Activated naive CD4-positive, alpha-beta T cell (primary cell): ENCODE measurements at places on chromosomes 3 and 15.

DNA sequence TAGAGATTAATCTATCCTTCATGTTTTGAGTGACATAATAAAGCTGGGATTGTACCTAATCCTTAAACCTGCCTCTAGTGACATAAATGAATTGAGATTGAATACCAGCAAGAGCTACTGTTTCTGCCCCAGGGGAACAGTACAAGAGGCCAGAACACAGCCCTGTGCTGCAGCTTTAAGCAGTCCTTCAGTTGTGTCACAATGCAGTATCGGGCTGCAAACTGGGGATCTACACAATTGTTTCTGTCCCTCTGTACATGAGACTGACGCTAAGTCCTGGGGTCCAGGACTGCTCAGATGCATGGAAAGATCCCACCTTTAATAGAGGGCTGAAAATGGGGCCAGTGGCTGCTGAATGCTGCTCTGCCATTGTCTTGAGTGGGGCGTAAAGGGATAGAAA lies 87.5 kb downstream of the MINAR1 start:
- no peak for DNase-seq

GRCh38 chr3:157029365-157029790 lies 130.6 kb downstream of the CCNL1 start:
- no peak for DNase-seq

- DNase-seq: no peak
Observed at GRCh38 chr3:11382146-11382745, 110.0 kb downstream of the ATG7 start.

- no peak for DNase-seq
Observed at GRCh38 chr15:60001610-60002527, 2.2 kb upstream of the FOXB1 start.

- no peak for DNase-seq
Observed at GRCh38 chr3:46960081-46960701, 16.4 kb downstream of the CCDC12 start.

DNA sequence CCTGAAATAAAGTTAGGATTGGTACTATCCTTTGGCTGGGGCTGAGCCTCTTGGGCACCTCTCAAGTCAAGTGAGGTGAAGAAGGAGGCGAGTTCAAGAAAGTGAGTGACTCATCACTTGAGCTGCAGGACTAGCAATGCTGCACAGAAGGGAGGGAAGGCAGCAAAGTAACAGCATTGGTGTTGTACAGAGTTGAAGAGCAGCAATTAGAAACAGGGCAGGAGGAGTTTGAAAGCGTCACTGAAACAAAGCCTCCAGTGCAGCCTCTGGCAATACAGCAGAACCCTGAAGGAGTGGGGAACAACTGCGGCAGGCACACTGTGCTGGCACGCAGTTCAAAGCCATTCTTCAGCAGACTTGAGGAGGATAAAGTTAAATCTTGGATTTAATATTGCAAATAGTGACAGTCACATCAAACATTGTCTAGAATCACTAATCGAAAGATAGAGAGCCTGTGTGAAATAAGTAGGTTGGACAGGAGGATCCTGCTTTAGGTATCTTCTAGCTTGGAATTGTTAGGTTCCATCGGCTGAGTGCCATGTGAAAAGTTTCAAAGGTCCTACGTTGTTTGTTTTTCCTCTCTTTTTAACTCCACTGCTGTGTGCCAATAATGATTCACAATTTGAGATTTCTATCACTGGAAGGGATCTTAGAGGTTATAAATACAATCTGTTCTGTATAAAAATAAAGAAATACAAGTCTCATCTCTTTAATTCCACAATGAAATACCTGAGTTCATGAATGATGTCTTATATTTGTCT lies 479.8 kb downstream of the NAALADL2 start:
- DNase-seq: no peak

DNA sequence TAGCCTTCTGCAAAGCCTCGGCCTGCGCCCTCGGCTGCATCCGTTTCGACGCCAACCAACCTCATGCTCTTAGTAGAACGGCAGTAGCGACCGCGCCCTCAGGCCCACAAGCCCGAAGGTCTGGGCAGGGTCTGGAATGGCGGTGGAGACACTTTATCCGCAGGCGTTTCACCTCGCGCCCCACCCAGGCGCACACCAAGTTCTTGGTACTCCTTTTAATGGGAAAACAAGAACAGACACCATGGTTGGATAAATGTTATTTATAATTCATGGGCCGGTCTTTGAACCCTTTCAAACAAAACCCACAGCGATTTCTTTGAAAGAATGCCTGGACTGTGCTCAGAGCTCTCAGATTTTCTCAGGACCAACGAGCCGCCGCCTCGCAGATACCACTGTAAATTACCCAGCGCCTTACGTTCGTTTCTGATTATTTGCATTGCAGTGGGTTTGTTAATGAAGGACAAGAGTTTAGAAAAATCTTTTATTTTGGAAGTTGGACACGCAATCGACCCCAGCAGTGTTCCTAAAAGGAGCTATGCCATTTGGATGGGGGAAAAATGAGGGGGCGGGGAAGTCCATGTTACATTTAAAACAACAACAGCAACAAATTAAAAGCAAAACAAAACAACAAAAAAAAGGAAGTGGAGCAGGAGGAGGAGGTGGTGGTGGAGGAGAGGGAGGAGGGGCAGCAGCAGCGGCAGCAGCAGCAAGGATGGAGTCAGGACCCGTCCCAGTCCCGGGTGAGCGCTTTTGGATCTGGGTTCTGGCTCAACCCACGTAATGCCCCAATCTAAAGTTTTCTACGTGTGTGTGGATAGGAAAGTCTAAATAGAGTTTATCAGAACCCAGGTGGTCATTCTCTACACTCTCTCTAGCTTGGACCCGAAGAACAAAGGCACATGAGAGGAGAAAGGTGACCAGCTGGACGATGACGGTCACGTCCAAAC lies 993 bp upstream of the ISL2 start:
- no peak for DNase-seq

DNA sequence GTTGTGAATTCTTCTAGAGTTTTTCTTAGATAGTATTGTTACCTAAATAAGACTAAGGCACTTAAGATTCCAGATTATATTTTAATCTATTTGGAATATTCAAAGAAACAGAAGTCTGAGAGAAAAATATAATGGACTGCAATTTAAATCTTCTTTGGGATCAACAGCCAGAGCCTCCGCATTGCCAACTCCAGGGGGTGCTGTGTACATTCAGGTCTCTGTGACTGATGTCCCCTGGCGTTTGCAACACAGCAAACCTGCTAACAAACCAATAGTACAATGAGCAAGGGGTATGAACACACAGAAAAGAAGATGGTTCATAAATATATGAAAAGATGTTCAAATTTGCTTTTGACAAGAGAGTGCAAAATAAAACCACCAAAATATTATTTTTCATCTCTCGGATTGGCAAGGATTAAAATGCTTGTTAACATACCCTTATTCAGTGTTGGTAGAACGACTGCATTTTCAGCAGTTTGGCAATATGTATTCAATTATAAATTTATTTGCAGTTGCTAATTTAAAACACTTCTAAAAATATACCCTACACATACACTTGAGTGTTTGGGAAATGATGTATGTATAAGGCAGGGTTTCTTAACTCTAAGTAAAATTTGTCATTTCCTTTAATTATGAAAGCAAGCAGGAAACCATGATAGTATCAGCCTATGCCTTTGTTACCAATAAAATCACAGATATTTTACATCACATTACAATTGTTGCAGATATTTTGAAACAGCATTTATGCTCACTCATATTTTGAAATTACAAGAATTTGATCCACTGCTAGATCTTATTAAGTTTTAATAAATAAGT lies 16.1 kb upstream of the TM4SF1 start:
- no peak for DNase-seq

DNA sequence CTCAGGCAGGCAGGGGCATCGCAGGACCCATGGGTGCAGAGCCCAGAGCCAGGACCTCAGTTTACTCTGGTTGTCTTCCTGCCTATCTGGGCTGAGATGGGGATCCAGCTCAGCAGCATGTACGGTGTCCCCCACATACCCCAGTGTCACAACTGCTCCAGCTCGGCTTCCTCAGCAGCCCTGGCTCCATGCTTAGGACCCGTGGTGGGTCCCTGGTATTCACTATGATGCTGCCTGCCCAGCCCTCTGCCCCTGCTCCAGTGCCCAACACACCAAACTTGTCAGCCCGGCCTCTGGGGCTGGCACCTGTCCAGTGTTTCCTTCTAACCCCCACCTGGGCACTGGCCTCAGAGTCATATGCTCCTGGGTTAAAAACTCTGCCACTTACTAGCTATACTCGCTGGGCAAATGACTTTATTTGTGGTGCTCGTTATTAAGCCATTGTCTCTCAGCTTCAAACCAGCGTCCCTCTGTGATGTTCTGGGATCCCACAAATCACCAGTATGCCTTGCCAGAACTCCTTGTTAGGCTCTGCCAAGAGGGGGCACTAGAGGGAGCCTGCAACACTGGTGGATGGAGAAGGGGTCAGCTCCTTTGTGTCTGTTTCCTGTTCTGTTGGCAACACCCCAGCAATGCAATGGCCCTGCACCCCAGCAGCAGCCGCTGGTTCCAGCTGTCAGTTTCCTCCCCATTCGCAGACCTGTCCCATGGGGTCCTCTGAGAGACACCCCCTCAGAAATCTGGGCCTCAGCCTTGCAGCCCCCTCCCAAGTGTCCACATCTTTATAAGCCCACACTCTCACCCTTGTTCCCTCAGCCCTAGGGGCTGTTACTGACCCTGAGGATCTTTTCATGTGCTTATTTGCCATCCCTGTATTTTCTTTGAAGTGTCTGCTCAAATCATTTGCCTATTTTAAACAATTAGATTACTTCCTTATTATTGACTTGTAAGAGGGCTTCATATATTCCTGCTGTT lies 24.1 kb upstream of the MRPS22 start:
- no peak for DNase-seq

GRCh38 chr3:158950178-158950901 lies 148.5 kb downstream of the MFSD1 start:
- DNase-seq: no peak

DNA sequence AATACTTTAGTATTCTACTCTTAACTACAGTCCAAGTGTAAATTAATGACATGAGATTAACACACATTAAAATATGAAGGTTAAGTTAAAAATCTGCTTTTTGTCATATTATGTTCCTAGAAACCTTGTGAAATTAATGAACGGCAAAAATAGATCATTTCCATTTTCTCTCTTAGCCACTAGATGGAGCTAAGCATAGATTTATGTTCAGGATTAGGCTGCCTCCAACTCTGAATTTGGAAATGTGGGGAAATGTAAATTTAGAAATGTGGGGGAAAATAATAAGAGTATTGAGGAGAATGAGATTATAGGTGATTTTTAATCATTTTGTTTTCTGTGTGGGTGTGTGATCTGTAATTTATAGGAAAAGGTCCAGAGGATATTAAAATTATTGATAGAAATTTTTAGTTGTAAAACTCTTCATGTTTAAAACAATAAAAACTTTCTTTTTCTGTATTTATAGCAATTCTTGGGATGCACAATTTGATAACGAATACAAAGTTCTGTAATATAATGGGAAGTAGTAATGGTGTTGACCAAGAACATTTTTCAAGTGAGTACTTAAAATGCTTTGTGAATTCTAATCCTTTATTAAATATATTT lies 59.2 kb downstream of the TMOD3 start:
- no peak for DNase-seq

- DNase-seq: no peak
Observed at GRCh38 chr3:138213398-138214085, 26.4 kb downstream of the ARMC8 start.

- no peak for DNase-seq
Observed at GRCh38 chr3:156160647-156161046, 40.3 kb downstream of the KCNAB1 start.

DNA sequence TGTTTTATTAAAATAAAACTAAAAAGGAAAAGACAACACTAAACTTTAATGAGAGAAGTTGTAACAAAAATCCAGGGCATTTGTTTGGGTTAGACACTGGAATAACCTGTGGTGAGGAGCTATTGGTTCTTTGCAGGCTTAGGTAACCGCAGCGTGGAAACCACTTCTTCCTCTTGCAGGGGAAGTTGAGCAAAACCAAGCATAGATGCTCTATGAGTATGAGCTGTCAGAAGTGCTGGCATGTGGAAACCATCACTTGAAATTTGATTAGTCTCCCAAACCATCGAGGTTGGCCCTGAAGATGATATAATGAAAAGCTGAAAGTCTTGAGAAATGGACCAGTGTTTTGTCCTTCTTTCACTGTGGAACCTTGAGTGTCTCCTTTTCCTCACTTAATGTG lies 127.1 kb upstream of the RBMS3 start:
- DNase-seq: no peak

DNA sequence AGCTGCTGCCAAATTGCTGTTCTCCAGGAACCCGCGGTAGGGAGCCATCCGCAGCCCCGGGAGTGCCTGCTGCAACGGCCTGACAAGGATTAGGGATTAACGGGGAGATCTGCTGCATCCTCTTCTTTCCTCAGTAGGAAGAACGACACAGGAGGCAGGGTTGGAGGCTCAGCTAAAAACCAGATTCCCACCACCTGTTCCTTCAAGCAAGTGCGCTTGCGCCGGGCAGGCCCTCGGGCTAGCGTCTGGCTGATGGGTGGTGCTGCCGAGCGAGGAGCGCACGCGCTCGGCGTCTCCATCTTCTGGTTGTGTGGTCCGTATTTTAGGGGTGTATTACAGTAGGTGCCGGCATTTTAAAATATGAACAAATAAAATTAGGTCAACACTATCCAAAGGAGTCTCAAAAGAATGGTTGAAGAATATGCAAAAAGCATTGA lies 25.4 kb upstream of the SLC25A26 start:
- no peak for DNase-seq

- no peak for DNase-seq
Observed at GRCh38 chr15:60399931-60400330, 2.1 kb upstream of the ANXA2 start.

DNA sequence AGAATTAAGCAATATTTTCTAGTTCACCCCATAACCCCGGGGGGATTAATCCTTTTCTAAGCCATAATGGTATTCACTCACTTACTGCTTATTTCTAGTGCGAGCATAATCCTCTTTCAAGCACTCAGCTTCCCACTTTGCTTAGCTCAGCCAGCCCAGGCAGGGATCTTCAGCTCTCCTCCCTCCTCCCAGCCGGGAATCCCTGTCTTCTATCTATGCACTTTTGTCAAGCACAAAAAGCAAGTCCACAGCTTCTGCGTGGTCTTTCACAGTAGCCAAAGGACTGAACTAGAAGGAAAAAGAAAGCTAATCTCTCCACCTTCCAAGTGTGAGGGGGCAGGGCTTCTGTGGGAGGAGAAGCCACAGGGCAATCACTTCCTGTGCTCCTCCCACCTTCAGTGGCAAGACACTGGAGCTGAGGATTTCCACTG lies 62.8 kb downstream of the PEX5L start:
- no peak for DNase-seq
